Globus pallidus (tissue), 1 donor: ENCODE measurements at places on chromosomes 5 and 9.

- DNase-seq = no peak
Observed at GRCh38 chr5:138468966-138469539, 3.8 kb downstream of the EGR1 start.

GRCh38 chr5:68420476-68421344 is 205.2 kb downstream of the PIK3R1 start:
- DNase-seq = no peak

DNA sequence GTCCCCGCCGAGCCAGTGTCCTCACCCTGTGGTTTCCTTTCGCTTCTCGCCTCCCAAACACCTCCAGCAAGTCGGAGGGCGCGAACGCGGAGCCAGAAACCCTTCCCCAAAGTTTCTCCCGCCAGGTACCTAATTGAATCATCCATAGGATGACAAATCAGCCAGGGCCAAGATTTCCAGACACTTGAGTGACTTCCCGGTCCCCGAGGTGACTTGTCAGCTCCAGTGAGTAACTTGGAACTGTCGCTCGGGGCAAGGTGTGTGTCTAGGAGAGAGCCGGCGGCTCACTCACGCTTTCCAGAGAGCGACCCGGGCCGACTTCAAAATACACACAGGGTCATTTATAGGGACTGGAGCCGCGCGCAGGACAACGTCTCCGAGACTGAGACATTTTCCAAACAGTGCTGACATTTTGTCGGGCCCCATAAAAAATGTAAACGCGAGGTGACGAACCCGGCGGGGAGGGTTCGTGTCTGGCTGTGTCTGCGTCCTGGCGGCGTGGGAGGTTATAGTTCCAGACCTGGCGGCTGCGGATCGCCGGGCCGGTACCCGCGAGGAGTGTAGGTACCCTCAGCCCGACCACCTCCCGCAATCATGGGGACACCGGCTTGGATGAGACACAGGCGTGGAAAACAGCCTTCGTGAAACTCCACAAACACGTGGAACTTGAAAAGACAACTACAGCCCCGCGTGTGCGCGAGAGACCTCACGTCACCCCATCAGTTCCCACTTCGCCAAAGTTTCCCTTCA is 1.4 kb downstream of the GLIS3 start:
- DNase-seq = no peak

- DNase-seq = no peak
Observed at GRCh38 chr9:110255034-110255462, 1.3 kb downstream of the TXN start.
